Upper lobe of left lung (tissue), 6 donors: ENCODE measurements at places on chromosomes 4 and X. TPM values are rescaled to one million over a fixed set of nuclear protein-coding genes. Genes with fewer than 3 reads are reported as not detected.

- H3K36me3 ChIP-seq = peaks cover 51% of the 10 kb centered on the region
- H3K27ac ChIP-seq = no peak overlapping the region
- no peaks in the 10 kb centered on the region for H3K27me3 ChIP-seq
- peaks cover 5% of the 10 kb centered on the region for H3K4me1 ChIP-seq
- no peak for DNase-seq
These were observed 17.1 kb downstream of the DDX3X start for GRCh38 chrX:41350976-41351569.

DNA sequence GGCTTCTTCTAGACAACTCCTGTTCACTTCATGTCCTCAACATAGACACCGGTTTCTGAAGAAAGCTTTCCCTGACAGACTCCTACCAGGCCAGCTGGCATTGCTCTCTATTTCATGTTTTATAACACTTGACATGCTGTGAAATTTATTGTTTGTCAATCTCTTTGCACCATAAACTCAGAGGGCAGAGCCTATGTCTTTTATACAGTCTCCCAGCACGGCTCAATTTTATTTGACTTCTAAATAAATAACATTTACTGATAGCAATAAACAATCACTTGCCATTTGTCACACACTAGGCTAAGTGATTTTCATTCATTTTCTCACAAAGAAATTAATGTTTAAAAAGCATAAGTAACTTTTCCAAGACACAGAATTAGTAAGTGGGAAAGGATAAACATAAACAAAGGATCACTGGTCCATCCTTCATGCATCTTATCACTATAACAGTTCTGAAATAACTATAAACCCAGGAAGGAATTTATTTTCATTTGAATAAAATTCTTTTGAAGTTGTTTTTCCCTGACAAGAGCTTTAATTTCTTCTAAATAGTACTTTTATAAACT, 577.6 kb downstream of the TECRL start:
- no peaks in the 10 kb centered on the region for H3K4me1 ChIP-seq
- no peak overlapping the region for H3K4me3 ChIP-seq
- H3K27ac ChIP-seq = no peak overlapping the region
- no peaks in the 10 kb centered on the region for H3K27me3 ChIP-seq

GRCh38 chr4:95838192-95838591, 1.7 kb upstream of the PDHA2 start:
- no peak overlapping the region for H3K4me3 ChIP-seq
- H3K4me1 ChIP-seq = no peaks in the 10 kb centered on the region
- no peak for DNase-seq
- H3K27me3 ChIP-seq = no peaks in the 10 kb centered on the region

DNA sequence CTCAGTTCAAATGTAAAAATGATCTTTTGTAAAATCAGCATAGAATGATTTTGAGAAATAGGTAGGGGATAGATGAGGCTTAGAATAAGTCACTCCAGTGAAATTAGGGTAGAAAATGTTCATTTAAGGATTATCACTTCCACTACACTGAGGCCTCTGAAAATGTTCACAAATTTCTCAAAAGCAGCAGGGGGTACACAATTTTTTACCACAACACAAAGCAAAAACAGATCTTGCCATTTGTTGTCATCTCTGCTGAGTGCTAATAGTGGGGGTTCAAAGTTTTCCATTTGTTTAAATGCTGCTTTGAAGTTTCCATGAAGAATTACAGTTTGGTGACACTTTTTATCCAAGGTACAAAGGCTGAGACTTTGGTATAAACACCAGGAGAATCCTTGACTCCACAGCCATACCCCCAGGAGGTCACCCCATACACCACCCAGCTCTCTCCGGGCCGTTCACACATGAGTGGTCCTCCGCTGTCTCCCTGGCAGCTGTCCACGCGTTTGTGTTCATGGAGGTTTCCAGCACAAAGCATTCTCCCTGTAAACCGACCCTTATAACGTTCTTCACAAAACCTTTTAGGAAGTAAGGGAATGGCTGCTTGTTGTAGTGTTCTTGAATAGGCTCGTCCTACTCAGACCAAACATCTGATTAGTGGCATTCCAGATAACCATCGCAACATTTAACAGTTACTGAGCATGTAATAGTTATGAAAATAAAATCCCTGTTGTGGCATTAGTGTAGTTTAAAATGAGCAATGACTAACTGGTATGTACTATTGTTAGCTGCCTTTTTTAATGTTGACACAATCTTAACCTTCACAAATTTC, 71.0 kb downstream of the PRSS12 start:
- peaks cover 35% of the 10 kb centered on the region for H3K4me1 ChIP-seq
- H3K4me3 ChIP-seq = no peak overlapping the region
- no peak for DNase-seq
- H3K27ac ChIP-seq = no peak overlapping the region
- H3K27me3 ChIP-seq = no peaks in the 10 kb centered on the region
- H3K36me3 ChIP-seq = no peaks in the 10 kb centered on the region

DNA sequence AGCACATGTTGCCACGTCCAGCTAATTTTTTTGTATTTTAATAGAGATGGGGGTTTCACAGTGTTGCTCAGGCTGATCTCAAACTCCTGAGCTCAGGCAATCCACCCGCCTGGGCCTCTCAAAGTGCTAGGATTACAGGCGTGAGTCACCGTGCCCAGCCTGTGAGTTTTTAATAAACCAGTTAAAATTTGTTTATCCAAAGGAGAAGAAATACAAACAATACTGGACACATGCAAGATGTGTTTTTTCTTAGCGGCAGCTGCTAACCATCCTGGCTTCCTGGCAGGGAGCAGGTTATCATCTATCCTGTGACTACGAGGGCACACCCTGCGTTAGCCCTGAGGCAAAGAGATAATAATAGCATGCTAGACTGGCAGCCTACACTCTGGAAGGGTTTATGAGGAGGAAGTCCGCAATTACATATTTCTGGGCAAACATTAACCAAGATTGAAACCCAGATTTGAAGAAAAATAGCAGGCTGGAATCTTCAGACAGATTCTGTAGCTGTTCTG, 191.4 kb downstream of the SPRY1 start:
- peaks cover 23% of the 10 kb centered on the region for H3K4me1 ChIP-seq
- DNase-seq = peak; percentile 30
- no peaks in the 10 kb centered on the region for H3K27me3 ChIP-seq
- H3K36me3 ChIP-seq = no peaks in the 10 kb centered on the region
- peak overlapping the region; percentile 60 for H3K27ac ChIP-seq

- no peaks in the 10 kb centered on the region for H3K27me3 ChIP-seq
- H3K4me3 ChIP-seq = no peak overlapping the region
- no peaks in the 10 kb centered on the region for H3K36me3 ChIP-seq
- H3K4me1 ChIP-seq = peaks cover 28% of the 10 kb centered on the region
- H3K27ac ChIP-seq = no peak overlapping the region
These were observed 3.3 kb upstream of the SPON2 start for GRCh38 chr4:1175635-1176229.

PGAM4 gene
- total RNA-seq = not detected

CRMP1 gene
- total RNA-seq = 5.7 TPM
